ENCODE measurements at places on chromosomes 5 and 9.

DNA sequence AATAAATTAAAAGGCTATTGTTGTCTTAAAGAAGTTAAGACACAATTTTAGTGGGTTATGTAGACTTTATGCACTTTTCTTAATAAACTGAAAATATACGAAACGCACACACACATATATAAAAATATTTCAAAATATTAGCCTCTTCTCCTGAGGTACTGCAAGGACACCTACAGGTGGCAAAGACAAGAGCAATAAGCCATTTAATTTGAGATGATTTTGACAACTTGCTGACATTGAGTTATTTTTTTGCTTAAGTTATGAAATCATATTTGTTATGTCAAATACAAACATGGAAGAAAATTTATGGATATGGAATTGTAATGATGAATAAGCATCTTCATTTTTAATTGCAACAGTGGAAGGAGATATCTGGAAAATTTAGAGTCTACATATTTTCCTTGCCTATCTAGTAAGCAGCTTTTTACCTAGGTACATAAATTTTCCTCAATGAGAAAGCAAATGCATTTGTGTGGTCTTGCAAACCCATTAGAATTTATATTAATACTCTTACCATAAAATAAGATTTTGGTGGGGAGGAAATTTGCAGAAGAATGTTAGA lies 301.6 kb downstream of the ISL1 start:
- no peak for DNase-seq

GRCh38 chr9:135409286-135410200 lies 70.0 kb upstream of the PPP1R26 start:
- no peak for DNase-seq

GRCh38 chr5:139688088-139688702 lies 40.0 kb downstream of the CXXC5 start:
- no peak for DNase-seq

- no peak for DNase-seq
Measured at GRCh38 chr9:14316602-14317300, 2.8 kb upstream of the NFIB start.

GRCh38 chr5:178236679-178237078 lies 4.1 kb upstream of the PHYKPL start:
- no peak for DNase-seq

DNA sequence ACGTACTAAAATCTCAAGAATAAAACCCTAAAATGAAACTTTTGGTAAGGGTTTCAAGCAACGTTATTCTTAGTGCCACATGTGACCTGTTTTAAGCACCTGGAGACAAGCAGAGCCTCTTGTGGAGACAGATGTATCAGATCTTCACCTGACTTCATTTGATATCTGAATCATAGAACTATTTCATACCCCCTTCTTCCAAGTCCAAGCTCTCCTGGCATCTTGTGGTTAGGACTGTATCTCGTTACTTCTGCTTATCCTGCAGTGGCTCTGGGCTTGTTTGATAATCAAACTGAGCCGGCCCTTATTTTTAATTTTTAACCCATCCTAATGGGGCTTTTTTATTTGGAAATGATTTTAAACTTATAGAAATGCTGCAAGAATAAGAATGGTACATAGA lies 11.1 kb upstream of the FSD1L start:
- no peak for DNase-seq

- no peak for DNase-seq
Measured at GRCh38 chr5:95871146-95871806, 48.8 kb upstream of the GLRX start.

DNA sequence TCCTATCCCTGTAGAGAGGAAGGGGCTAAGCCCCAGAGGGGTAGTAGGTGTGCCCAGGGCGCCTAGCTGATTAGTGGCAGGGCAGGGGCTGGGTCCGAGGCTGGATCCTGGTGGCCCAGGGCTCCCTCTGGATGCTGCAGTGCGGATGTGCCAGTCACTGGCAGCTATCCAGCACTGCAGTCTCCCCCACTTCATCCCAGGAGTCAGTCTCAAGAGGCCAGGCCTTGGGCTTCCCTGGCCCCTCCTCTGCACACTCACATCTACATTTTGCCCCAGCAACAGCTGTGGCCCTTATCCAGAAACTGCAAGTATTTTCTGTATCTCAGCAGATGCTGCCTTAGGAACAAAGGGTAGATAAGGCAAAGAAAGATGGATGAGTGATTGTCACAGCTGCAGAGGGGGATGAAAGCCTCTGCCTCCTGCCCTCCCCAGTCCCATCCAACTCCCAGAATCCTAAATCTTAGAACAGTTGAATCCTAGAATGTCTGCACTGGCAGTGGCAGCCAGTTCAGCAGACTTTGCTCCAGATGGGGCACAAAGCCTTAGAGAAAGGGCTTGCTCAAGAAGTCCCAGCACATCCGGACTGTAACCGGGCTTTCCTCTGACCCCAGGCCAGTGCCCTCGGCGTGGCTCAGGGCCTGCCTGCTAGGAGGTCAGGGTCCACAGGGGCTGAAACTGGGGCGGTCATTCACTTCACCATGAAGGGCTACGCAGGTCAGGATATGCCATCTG lies 1.6 kb downstream of the ANXA6 start:
- DNase-seq = peak; percentile 67

- no peak for DNase-seq
Measured at GRCh38 chr9:136589766-136590763, 44.2 kb upstream of the NOTCH1 start.

GRCh38 chr5:80246001-80246758 lies 9.7 kb downstream of the SERINC5 start:
- no peak for DNase-seq

DNA sequence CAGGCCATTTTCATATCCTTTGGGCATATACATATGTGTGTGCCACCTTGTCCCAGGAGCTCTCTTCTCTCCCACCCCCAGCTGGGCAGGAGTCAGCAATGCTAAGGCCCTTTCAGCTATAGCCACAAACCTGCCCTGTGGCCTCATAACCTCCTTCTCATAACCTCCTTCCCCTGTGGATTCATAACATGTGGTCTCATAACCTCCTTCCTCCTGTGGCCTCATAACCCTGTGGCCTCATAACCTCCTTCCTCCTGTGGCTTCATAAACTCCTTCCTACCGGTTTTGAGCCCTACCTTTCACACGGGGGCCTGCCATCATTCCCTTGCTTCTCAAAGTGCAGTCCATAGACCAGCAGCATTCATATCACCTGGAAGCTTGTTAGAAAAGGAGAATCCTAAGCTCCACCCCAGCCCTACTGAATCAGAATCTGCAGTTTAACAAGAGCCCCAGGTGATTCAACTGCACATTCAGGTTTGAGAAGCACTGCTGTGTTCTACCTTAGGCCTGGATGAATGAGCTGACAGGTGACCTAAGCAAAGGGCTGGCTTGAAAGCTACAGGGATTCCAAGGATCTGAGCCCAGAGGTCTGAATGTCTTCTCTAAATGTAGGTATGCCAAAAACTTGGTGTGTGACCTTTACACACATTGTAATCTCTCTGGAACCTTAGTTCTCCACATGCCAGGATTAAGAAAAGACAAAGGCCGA lies 41.9 kb upstream of the PLPP6 start:
- DNase-seq = no peak

- peak; percentile 94 for DNase-seq
Measured at GRCh38 chr5:135392256-135392655, 6.8 kb downstream of the MACROH2A1 start.

Data from iris pigment epithelial cell (primary cell).